ENCODE measurements at places on chromosomes 7 and 10. TPM values are rescaled to one million over a fixed set of nuclear protein-coding genes. Genes with fewer than 3 reads are reported as not detected.

GRCh38 chr10:129966370-129966888 is 2.4 kb upstream of the EBF3 start:
- no peaks in the 10 kb centered on the region for H3K4me1 ChIP-seq
- no peak overlapping the region for H3K4me3 ChIP-seq
- H3K27me3 ChIP-seq, result peaks cover 7% of the 10 kb centered on the region

- H3K4me3 ChIP-seq, result no peak overlapping the region
- H3K27me3 ChIP-seq, result no peaks in the 10 kb centered on the region
- DNase-seq, result no peak
- no peak overlapping the region for H3K27ac ChIP-seq
Observed at GRCh38 chr7:4634166-4634565, 47.9 kb upstream of the FOXK1 start.

- peaks cover 54% of the 10 kb centered on the region for H3K4me1 ChIP-seq
- peak overlapping the region; percentile 4 for H3K27ac ChIP-seq
- no peaks in the 10 kb centered on the region for H3K27me3 ChIP-seq
- no peaks in the 10 kb centered on the region for H3K36me3 ChIP-seq
- DNase-seq, result peak; percentile 58
Observed at GRCh38 chr10:79097021-79097872, 28.5 kb downstream of the ZMIZ1 start.

- H3K4me3 ChIP-seq, result no peak overlapping the region
- no peak overlapping the region for H3K27ac ChIP-seq
- H3K27me3 ChIP-seq, result no peaks in the 10 kb centered on the region
- no peaks in the 10 kb centered on the region for H3K36me3 ChIP-seq
- no peak for DNase-seq
Observed at GRCh38 chr7:75762350-75762917, 9.6 kb downstream of the CCL26 start.

GRCh38 chr10:20059084-20059835 is 243.0 kb downstream of the PLXDC2 start:
- H3K4me1 ChIP-seq, result no peaks in the 10 kb centered on the region
- DNase-seq, result no peak
- no peaks in the 10 kb centered on the region for H3K27me3 ChIP-seq
- H3K36me3 ChIP-seq, result no peaks in the 10 kb centered on the region
- H3K4me3 ChIP-seq, result no peak overlapping the region

GRCh38 chr10:72218726-72219125 is 2.6 kb upstream of the ASCC1 start:
- DNase-seq, result no peak
- H3K27ac ChIP-seq, result peak overlapping the region; percentile 3
- no peaks in the 10 kb centered on the region for H3K27me3 ChIP-seq
- no peaks in the 10 kb centered on the region for H3K36me3 ChIP-seq
- H3K4me1 ChIP-seq, result peaks cover 26% of the 10 kb centered on the region
- no peak overlapping the region for H3K4me3 ChIP-seq

DNA sequence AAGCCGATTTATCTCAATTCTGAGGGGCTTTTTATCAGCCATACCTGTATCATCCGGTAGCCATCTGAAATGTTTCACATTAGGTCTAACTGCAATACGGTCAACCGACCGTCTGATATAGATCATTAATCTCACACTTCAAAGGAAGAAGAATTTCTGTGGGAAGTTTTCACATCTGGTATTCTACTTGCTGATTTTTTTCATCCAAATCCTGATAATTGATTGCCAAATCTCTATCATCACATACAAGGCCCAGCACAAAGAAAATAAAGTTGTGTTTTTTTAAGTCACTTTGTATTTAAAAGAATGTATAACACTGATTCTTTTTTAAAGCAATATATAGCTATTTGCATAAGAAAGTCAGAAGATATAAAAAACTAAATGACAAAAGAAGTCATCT is 132.3 kb downstream of the DKK1 start:
- H3K4me3 ChIP-seq, result no peak overlapping the region
- H3K27ac ChIP-seq, result no peak overlapping the region
- H3K27me3 ChIP-seq, result no peaks in the 10 kb centered on the region
- H3K36me3 ChIP-seq, result no peaks in the 10 kb centered on the region
- no peak for DNase-seq

DNA sequence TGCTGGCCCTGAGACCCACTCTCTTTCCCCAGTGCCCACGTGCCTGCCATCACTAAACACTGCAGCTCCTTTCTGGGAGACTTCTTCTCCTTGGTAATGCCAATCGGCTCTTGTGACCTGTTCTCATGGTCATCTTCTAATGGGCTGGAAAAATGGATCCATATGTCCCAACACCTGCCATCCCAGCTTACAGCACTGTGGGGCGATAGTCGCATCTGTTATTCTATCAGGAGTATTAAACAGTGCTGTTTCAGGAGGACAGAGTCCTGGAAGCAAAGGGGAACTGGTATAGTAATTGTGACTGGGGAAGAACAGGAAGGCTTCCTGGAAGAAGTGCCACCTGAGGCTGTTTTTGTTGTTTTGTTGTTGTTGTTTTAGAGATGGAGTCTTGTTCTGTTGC is 411.2 kb downstream of the GLRX3 start:
- H3K36me3 ChIP-seq, result no peaks in the 10 kb centered on the region
- peaks cover 4% of the 10 kb centered on the region for H3K27me3 ChIP-seq
- DNase-seq, result no peak
- H3K4me1 ChIP-seq, result no peaks in the 10 kb centered on the region

GRCh38 chr7:74129887-74130286 is 44.3 kb upstream of the EIF4H start:
- DNase-seq, result no peak
- no peaks in the 10 kb centered on the region for H3K27me3 ChIP-seq
- H3K27ac ChIP-seq, result no peak overlapping the region
- no peaks in the 10 kb centered on the region for H3K4me1 ChIP-seq

GRCh38 chr10:4595719-4596319 is 230.2 kb upstream of the AKR1E2 start:
- no peaks in the 10 kb centered on the region for H3K4me1 ChIP-seq
- no peak for DNase-seq
- no peak overlapping the region for H3K27ac ChIP-seq
- H3K4me3 ChIP-seq, result no peak overlapping the region

DNA sequence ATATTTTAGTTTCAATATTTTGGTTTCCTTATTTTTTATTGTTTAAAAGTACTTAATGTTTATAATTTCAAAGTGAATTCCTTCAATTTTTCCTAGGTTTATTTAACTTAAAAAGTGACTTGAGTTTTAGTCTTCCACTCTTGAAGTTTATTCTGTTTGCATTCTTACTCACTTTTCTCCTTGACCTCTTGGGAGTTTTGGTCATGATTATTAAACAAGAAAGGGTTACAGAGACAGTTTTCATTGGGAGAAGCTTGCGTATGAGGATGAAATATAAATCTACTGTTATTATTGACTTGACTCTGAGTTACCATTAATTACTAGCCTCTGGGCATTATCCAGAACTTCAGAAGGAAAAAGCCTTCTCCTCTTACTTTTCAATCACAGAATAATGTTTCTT is 216.0 kb downstream of the BMPER start:
- H3K27ac ChIP-seq, result no peak overlapping the region
- no peaks in the 10 kb centered on the region for H3K27me3 ChIP-seq
- no peak overlapping the region for H3K4me3 ChIP-seq
- DNase-seq, result no peak
- H3K4me1 ChIP-seq, result no peaks in the 10 kb centered on the region

GRCh38 chr7:35699796-35700305 is 4.9 kb upstream of the HERPUD2 start:
- no peak overlapping the region for H3K27ac ChIP-seq
- no peaks in the 10 kb centered on the region for H3K27me3 ChIP-seq
- no peak for DNase-seq
- no peak overlapping the region for H3K4me3 ChIP-seq

GRCh38 chr7:27237735-27238334 is 4.8 kb upstream of the EVX1 start:
- H3K36me3 ChIP-seq, result no peaks in the 10 kb centered on the region
- no peak overlapping the region for H3K27ac ChIP-seq
- H3K4me3 ChIP-seq, result no peak overlapping the region
- no peak for DNase-seq
- peaks cover 4% of the 10 kb centered on the region for H3K4me1 ChIP-seq

Gene CALHM3
- polyA plus RNA-seq, result 1.5 TPM

Gene MAD1L1
- 12.3 TPM for polyA plus RNA-seq

Gene IFIT1
- 4.0 TPM for polyA plus RNA-seq

Gene NKX2-3
- polyA plus RNA-seq, result 1.0 TPM

Gene TRIM50
- 31.7 TPM for polyA plus RNA-seq

Gene PLAU
- 3.0 TPM for polyA plus RNA-seq

Measured in pancreas (tissue), 10 donors.